ENCODE measurements at places on chromosomes 7 and 10.

DNA sequence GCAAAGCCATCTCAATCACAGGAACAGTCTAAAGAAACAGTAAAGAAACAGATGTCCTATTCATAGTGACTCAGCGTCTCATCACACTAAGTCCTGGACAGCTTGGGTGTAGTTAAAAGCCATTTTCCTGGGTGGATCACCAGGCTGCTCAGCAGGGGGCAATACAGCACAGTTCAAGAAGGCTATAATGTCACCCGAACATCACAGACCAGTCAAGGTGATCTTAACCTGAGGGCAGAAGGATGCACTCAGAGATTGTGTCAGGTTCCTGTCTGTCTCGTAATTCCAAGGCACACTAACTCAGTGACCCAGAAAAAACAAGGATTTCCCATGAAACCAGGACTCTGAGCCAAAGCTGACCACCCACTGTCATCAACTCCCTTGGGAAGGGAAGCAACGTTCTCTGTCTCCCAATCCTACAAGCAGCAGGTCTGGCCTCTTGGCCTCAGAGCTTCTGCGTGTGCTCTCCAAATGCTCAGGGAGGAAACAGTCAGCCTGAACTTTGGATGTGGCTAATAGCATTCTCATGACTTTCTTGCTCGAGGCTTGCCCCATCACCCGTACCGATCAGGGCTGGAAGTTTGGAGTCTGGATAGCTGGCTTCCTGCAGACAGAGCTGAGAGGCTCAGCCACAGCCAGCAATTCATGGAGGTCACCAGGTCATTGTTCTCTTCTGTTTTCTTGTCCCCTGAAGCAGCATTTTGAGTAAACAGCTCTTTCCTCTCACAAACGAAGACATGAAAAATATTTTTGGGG is 90.4 kb upstream of the FAM171A1 start:
- no peak for DNase-seq

GRCh38 chr10:110547139-110547761 is 20.2 kb upstream of the SMC3 start:
- DNase-seq = peak; percentile 50

- DNase-seq = no peak
These were observed 132.5 kb downstream of the SLIT1 start for GRCh38 chr10:97053276-97053675.

DNA sequence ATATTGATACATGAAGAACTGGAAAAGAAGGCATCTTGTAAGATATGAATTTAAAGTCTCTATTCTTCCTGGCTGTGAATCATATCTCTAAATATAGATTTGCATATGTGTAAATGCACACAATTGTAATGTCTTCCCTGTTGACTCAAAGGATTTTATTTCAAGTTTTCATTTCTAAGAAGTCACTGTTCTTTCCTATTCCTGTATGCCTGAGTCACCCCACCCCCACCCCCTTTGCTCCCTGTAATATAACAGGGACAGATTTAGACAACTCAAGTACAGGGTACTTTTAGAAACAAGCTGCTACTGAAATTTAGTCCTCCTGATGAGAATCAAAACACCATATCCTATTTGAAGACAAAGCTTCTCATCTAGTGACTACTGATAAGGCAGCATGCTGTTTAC is 43.0 kb upstream of the HECTD2 start:
- DNase-seq = no peak

DNA sequence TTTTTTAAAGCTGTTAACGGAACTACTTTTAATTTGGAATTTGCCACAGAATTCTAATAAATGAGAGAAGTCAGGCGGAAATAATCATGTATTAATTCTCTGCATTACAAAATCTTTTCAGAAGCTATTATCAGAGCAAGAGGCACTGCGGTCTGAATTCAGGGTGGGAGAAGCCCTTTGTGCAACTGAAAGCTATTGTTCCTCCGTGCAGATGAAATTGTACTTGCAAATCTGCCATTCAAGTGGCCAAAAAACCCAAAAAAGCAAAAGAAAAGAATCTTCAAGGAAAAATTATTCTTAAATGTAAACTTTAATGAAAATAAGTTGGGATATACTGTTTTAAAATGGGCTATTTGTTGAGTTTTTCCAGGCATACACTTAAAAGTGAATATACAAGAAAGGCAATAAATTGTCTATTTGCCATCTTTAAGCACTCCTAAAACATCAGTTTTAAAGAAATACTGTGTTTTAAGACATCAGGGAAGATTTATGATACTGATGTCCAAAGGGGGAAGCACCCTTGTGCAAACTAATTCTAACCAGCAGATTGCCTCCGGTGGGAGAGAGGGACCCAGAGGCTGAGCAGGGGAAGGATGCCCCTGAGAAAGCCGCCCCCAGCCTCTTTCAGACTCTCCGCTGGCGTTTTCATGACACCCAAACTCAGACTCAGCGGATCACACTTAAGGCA is 351.2 kb downstream of the DNAJB6 start:
- DNase-seq = no peak

DNA sequence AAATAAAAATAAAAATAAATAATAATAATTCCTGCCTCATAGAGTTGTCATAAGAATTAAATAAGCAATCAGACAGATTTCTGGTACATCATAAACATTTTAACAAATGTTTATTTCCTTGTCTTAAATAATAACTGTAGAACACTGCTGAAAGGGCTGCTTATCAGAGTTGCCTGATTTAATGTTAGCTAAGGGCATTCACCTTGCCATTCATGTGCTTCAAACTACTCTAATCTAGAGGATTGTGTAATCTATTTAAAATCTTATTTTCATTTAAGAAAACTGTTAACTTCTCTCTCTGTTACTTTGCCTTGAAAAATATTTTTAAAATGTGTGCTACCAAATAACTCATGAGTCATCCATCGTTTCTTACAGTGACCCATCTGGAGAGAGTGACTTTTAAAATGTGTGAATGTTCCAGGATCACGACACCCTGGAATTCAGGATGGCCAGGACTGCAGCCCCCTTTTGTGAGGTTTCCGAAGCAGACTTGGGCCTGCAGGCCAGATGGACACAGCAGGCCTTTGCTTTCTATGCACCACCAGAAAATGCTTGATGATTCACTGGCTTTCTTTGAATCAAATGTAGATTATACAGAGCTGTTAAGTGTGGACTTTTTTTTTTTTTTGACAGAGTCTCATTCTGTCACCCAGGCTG is 109.1 kb upstream of the TNS3 start:
- no peak for DNase-seq

DNA sequence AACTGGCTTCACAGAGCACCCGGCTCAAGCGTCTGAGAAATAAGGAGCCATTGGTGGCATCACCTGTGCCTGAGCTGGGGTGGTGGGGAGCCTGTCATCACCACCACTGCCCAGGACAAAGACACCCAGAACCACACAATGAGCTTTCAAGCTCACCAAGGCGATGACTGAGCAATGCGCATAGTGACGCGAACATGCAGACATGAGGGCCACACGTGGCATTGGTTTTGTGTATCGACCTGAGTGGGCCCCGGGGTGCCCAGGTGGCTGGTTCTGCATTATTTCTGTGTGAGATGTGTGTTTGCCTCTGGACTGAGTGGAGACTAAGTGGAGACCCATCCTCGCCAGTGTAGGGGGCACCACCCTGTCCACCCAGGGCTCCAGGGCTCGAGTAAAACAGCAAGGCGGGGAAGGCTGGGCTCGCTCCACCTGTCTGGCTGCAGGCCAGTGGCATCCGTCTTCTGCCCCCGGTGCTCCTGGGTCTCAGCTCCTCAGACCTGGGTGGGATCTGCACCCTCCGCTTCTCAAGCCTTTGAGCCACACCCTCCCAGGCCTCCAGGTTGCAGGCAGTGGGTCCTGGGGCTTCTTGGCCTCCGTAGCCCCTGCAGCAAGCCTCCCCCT is 92.6 kb downstream of the DIP2C start:
- DNase-seq = no peak

DNA sequence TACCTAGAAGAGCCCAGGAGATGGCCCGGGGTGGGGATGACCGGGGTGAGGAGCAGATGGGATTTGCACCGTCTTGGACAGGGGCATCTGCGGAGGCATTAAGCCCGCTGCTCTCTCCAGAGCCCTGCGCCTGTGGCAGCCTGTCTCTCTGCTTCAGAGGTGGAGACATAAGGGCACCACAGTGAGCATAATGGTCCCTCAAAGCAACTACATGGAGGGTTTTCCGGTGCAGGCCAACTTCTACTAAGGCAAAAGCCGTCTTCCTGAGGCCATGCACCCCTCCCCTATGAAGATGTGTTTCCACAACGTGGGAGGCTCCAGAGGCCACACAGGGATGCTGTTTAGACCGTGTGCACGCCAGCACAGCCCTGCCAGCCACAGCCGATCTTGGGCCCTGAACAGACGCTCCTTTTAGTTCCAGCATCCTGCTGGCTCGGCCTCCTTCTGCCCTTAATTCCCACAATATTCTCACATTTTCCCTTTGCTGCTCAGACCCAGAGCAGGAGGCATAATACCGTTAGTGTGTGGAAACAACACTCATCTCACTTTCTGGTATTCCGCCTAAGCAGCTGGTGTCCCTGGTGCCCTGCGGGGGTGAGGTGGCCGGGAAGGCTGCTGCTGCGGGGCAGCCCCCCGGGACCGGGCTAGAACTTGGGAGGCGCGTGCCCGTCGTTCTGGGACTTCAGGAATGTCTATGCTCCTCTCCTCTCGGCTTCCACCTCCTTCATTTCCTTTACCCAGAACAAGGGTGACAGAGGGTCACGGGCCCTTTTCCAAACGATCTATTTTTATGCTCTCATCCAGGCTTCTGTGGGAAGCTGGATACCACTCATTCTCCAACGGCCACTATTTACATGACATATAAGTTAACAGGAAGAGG is 266.9 kb downstream of the TNS3 start:
- DNase-seq = no peak

- DNase-seq = no peak
These were observed 356.2 kb upstream of the LRGUK start for GRCh38 chr7:133770863-133771492.

- no peak for DNase-seq
These were observed 101.3 kb downstream of the STRA8 start for GRCh38 chr7:135334830-135335543.

DNA sequence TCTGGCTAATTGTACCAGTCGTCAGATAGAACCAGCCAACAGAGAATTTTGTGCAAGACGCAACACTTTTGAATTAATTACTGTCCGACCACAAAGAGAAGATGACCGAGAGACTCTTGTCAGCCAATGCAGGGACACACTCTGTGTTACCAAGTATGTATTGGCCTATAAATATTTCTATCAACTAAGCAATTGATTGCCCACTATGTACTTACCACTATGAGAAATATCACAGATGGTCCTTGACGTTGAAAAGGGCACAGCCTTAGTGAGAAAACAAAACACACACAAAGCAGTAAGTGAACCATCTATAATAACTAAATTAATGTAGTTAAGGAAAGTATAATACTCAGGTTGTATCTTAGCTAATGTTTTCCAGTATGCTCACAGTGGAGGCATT is 60.0 kb downstream of the ANLN start:
- DNase-seq = no peak

DNA sequence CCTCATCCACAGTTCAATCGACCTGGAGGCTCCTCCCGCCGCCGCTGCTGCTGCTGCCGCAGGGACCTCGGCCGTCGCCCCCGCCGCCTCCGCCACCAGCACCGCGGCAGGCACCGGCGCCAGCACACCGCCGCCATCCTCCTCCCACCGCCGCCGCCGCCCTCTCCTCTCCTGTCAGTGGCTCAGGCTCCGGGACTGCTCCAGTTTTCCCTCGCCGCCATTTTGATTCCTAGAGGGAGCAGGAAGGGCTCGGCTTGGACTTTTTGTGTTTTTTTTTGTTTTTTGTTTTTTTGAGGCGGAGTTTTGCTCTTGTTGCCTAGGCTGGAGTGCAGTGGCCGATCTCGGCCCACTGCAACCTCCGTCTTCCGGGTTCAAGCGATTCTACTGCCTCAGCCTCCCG is 3.0 kb upstream of the MCM10 start:
- DNase-seq = no peak

DNA sequence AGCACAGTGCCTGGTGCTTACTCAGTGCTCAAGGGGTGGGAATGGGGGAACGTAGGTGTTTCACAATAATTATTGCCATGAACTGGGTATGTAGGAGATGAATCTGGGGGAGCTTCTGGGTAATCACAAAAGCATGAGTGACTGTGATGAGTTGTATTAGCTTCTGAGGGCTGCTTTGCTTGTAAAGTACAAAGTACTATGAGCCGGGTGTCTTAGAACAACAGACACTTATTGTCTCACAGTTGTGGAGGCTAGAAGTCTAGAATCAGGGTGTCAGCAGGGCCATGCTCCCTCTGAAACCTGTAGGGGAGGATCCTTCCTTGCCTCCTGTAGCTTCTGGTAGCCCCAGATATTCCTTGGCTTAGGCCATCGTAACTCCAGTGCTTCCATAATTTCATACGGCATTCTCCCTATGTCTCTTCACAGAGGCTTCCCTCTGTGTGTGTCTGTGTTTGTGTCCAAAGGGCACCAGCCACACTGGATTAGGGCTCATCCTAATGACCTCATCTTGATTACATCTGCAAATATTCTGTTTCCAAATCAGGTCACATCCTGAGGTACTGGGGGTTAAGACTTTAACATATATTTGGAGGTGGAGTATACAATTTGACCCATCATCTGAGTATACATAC is 84.8 kb upstream of the AGBL3 start:
- DNase-seq = no peak

GRCh38 chr7:158758586-158759244 is 54.1 kb upstream of the NCAPG2 start:
- DNase-seq = no peak

DNA sequence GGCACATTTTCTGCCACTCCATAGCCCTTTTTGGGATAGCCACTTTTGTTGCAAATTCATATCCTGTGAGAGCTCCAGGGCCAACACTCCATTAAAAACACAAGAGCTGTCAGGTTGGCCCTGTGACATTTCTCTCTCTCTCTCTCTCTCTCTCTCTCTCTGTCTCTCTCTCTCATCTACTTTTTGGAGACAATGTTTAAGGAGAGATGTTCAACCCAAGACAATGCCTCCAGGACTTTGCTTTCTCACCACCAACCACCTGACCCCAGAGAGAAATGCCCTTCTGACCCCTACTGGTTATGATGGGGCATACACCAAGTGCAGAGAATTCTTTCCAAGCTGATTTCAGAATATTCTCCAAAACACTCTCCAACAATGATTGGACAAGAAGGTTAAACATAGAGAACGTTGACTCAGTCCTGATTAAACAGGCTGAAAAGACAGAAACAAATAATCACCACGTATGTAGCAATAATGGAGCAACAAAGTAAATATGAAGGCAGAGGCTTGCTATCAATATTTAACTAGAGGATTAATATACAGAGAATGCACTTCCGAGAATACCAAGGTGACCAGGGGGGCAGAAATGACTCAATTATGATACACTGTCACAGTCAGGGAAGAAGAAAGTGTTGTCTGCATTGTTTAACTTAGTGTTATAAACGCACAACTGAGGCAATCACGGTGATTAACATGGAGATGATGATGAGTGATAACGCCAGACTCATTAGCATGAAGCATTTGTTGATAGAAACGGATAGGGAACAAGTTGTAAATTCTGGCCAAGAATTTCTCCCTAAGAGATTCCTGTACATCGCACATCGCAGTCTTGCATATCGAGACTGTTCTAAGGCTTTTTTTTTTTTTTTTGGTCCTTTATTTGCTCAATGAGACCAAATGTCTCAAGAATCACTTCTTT is 178.5 kb downstream of the NRP1 start:
- DNase-seq = no peak
